Stimulated activated CD8-positive, alpha-beta memory T cell treated with anti-CD3 and anti-CD28 coated beads, Interleukin-2, amount 100 ng/mL, for 1 hour (primary cell): ENCODE measurements at places on chromosomes 1 and 21.

GRCh38 chr1:215957663-215958062, 390.6 kb downstream of the KCTD3 start:
- no peak for DNase-seq

DNA sequence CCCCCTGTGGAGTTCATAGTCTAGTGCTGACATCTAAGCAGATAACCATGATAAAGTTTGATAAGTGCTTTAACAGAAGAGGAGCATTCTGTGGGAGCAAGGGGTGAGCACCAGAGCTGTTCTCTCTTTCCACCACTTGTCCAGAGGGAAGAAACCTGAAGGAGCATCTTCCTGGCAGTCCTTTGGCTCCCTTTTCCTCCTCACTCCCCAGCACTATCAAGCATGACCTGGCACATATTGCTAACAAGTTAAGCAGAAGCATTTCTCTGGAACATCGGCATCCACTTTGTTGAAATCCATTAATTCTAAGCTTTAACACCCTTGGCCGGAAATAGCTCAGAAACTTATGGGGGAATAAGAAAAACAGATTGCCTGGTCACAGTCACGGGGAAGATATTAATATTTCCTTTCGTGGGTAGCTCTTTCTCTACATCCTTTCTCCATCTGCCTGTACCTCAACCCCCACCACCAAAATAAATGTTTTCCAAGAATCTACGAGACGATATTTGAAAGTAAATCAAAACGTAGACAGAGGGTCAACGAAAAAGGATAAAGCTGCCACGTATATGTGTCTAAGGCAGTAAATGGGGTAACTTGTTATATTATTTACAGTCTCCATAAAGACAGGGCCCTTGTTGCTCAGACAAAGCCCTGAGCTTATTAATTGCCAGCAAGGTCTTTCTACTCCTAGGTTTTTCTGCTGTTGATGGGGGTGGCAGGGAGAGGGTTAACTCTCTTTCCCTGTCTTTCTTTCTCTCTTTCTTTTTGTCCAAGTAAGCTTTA, 351.4 kb downstream of the NUF2 start:
- no peak for DNase-seq

DNA sequence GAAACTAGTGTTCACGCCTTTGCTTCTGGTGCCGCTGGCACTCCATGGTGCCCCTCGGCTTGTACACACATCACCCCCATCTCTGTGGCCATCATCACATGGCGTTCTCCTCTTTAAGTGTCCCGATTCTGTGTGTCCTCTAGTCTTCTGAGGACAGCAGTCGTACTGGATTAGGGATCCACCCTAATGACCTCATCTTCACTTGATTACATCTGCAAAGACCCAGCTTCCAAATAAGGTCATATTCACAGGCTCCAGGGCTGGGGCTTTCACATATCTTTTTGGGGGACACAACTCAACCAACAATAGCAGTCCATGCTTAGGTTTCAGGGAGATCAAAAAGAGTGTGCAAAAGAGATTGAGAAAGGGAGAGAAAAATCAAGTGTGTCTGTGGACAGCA, 64.9 kb downstream of the HLCS start:
- no peak for DNase-seq

GRCh38 chr21:20311234-20311787, 686.9 kb upstream of the NCAM2 start:
- DNase-seq = no peak

- DNase-seq = no peak
These were observed 98.4 kb downstream of the MAGI3 start for GRCh38 chr1:113488576-113489177.

DNA sequence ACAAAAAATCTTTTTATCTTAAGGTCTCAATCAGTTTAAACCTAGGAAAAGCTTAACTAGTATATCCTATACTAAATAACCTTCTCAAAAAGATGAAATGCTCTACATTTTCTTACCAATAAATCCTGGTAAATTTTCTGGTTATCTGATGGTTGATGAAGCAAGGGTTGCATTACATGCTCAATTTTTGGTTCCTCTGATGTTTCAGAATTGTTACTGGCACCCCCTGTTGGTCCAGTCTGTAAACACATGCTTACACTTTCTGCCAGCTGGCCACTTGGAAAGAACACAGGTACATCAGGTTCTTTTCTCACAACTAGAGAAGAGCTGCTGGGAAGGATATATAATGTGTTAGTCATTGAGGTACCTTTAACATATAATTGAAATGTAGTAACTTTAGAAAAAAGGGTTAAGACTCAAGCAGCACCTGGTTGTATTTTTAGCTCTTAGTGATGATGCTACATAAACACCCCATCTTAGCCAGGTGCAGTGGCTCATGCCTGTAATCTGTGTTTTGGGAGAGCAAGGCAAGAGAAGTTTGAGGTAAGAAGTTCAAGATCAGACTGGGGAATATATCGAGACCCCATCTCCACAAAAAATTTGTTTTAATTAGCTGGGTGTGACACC, 30.9 kb upstream of the TAL1 start:
- no peak for DNase-seq

DNA sequence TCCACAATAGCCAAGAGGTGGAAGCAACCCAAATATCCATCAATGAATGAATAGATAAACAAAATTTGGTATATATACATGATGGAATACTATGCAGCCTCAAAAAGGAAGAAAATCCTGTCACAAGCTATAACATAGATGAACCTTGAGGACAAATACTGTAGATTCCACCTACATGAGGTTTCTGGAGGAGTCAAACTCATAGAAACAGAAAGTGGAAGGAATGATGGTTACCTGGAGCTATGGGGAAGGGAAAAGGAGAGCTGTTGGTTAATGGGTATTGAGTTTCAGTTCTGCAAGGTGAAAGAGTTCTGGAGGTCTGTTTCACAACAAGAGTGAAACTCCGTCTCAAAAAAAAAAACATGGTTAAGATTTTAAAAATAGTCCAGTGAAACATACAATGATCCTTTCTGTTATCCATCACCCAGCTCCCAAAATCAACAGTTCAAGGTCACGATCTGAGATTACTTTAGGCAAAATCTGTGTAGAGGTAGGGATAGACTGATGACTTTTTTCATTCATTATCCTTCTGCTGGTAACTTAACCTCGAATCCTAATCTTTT, 80.8 kb upstream of the HNRNPU start:
- no peak for DNase-seq

- no peak for DNase-seq
These were observed 109.6 kb downstream of the PRDM2 start for GRCh38 chr1:13809461-13810159.

DNA sequence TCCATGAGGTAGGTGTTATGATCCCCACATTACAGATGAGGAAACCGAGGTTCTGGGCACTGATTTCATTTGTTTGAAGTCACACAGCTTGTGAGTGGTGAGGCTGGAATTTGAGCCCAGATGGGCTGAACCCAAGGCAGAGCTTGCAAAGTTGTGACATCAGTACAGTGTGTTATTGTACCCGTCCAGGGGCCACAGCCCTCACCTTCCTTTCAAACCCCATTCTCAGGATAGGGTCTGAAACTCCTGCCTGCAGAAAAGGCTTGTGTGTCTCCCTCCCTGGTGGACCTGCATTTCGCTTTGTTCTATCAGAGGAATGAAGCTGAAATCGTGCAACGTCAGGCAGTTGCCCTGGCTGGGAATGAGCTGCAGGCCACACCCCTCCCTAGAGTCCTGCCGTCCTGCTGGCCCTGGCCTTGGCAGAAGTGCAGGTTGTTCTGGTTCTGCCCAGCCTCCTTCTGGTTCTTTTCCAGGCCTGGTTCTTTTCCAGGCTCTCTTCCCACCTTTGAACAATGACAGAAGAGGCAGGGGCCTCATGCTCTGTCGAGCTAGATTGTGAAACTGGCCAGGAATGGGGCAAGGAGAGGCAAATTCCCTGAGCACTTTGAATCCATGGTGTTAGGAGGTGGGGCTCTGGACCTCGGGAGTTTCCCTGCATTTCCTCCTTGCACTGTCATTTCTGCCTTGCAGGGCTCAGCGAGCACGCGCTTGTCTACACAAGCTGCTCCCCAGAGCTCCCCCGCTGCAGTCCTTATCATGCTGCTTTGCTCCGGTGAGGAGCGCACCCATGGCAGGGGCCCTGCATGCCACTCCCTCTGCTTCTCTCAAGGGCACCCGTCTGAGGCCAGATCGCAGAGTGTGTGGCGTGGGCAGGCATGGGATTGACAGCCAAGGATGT, 8.2 kb upstream of the MYOM3 start:
- no peak for DNase-seq

- no peak for DNase-seq
These were observed 397.9 kb downstream of the HHAT start for GRCh38 chr1:210726621-210727020.

- no peak for DNase-seq
These were observed 209.5 kb downstream of the RERE start for GRCh38 chr1:8607906-8608305.

- no peak for DNase-seq
These were observed 2.8 kb downstream of the SCNN1D start for GRCh38 chr1:1282998-1283397.

DNA sequence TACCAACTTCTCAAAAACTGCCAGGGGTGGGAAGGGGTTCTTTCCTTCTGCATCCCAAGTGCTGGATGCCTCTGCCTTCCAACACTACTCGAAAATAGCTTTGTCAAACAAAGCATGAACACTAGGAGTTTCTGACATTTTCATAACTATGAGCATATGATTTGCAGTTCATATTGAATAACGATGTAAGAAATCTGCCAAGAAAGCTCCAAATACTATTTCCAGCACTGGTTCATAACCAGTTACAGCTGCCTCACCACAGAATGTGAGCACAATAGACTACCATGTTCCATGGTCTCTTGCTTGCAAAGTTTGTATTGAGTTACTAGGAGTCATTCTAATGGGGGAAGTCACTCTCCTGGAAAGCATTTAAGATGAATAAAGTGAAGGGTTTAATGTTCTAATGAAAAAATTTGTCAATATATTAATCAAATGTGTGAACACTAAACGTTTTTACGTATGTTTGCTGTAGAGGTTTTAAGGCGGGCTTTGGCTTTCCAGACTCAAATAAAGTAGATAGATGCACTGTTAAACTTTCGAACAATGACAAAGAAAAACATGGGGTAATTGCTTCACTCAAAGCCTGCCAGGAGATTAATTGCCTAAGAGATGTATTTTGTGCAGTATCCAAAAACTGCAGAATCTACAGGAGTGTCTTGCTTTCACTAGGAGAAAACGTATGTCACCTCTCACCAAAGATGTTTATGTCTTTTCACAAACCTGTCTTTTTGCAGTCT, 78.6 kb upstream of the UBE2U start:
- no peak for DNase-seq

DNA sequence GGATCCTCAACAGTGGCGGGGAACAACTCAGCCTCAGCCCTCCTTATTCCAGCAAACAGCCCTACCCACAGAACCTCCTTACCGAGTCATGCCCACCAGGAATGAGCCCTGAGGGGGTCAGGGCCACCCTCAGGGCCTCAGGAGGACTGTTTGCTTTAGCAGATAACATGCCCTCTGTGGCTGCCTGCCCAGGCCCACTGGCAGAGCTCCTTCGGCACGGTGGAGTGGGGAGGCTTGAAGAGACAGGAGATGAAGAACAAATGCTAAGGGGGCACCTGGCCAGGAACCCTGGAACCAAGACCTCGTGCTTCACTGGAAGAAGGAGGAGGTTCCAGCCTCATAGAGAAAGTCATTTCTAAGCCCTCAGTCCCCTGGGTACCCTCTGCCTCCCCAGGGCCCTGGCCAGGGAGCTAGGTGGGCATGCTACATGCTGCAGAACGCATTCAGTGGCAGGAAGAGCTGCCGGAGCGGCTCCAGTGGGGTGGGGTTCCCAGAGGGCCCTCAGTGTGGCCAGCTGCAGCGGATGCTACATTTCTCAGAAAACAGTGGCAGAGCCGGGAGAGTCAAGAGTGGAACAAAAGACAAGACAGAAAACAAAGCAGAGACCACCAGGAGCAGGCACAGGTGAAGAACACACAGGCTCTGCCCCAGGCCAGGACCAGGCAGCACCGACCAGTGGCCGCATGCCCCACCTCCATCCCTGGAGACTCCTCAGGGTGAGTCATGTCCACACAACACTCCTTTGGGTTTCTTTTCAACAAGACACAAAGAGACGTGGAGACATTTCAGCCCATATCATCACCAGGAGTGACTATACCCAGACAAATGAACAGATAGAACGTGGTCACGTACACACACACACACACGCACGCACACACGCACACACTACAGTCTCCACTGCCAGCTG, 39.8 kb downstream of the RIMS3 start:
- no peak for DNase-seq

DNA sequence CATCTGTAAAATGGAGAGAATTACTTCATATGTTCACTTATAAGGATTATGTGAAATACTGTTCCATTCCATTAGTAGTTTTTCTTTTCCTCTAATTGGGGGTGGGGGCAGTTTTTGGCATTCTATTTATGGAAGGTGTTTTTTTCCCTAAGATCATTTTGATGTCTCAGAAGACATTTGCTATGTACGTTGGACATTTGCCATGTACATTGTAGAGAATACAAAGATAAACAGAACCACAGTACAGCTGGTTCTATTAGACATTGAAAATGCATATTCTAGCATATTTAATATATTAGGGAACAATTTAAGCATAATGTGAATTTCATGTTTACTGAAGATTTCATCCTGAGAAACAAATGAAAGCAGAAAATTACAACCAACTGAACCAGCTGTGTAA, 98.5 kb downstream of the PTBP2 start:
- no peak for DNase-seq

DNA sequence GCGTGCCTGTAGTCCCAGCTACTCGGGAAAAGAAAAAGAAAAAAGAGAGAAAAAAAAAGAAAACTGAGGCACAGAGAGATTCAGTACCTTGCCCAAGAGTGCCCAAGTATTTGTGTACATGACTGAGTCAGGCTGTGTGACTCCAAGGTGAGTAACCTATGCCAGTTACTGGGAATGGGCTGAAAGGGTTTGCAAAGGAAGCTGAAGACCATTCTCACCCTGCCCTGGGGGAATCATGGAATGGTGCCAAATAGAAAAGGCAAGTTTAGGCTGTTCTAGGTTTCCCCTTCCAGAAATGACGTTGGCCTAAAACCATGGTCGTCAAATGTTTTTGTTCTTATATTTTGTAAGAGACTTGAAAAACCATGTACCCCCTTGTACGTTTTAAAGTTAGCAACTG, 37.9 kb upstream of the LRIG2 start:
- no peak for DNase-seq

DNA sequence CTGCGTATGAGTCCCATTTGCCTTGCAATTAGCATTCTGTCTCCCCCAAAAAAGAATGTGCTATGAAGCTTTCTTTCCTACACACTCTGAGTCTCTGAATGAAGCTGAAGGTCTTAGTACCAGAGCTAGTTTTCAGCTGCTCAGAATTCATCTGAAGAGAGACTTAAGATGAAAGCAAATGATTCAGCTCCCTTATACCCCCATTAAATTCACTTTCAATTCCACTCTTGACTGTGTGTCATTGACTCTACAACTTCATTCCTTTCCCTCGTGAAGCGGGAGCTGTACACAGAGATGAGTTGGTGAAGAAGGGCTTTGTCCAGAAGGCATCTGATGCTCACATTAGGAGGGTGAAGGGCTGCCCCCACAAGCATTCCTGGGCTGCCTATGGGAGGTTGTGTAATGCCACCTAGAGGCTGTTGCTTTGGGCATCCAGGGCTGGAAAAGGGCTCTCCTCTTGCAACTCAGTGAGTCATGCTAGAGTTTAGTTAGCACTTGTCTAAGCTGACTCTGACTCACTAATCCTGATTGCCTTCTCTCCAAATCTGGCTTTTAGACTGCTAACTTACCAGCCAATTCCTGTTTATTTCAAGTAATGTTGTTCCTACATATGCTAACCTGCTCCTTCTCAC, 1.8 kb downstream of the SPRR1B start:
- no peak for DNase-seq

- no peak for DNase-seq
These were observed 66.0 kb downstream of the COL18A1 start for GRCh38 chr21:45470773-45471524.

GRCh38 chr1:22807340-22807739, 96.7 kb downstream of the EPHB2 start:
- DNase-seq = no peak
